Omental fat pad (tissue), 4 donors: ENCODE measurements at places on chromosomes 12 and 14. TPM values are rescaled to one million over a fixed set of nuclear protein-coding genes. Genes with fewer than 3 reads are reported as not detected.

Gene ANKS1B
- 9.5 TPM for total RNA-seq

Gene KRT2
- total RNA-seq, result not detected

Gene ARG2
- total RNA-seq, result 12.2 TPM

Gene KIF5A
- 0.13 TPM for total RNA-seq

Gene AJUBA
- 9.2 TPM for total RNA-seq

Gene DHRS7
- 67.5 TPM for total RNA-seq

Gene HAL
- 1.8 TPM for total RNA-seq

Gene TPCN1
- 52.0 TPM for total RNA-seq

Gene CYP27B1
- 5.6 TPM for total RNA-seq

Gene GPR132
- total RNA-seq, result 2.7 TPM

Gene TBX3
- 44.8 TPM for total RNA-seq

Gene GYS2
- total RNA-seq, result 0.19 TPM

Gene TMEM117
- 8.1 TPM for total RNA-seq

Gene TRIAP1
- total RNA-seq, result 18.6 TPM

Gene PLEKHD1
- total RNA-seq, result 0.12 TPM
